AG10803 (cell line): ENCODE measurements at places on chromosomes 7 and 10.

DNA sequence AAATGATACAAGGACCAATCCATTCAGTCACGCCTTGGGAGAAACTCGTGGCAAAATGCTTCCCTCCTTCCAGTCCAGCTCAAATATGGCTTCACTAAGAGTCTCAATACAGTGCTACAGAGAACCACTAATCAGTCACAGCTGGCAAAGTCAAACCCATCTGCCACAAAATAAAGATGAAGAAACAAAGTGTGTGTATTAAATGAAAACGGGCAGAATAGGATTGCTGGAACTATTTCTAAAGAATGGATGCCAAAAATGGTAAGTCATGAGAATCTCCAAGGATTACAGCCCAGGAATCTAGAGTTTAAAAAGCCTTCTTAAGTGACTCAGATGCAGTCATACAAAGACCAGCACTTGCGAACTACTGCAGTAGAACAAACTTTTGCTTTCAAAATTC is 61.9 kb downstream of the CACUL1 start:
- DNase-seq, result peak; percentile 98

DNA sequence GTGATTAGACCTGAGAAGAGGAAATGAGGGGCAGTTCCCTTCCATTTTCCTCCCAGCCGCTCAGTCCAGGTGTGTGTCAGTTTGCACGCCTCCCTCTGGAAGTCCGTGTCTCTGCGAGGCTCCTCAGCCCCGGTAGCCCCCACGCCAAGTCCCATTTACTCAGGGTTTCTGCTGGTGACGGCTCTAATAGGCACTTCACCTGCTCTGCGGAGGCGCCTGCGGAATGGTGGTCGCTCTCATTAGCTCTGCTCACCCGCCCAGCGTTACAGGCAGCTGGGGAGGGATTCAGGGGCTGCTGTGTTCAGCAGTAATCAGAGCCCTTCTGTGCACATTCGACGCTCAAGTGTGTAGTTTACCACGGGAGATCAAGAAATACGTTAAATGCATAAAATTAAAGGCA is 179.9 kb downstream of the MGMT start:
- DNase-seq, result no peak

GRCh38 chr7:101410743-101411507 is 48.2 kb downstream of the COL26A1 start:
- DNase-seq, result no peak

DNA sequence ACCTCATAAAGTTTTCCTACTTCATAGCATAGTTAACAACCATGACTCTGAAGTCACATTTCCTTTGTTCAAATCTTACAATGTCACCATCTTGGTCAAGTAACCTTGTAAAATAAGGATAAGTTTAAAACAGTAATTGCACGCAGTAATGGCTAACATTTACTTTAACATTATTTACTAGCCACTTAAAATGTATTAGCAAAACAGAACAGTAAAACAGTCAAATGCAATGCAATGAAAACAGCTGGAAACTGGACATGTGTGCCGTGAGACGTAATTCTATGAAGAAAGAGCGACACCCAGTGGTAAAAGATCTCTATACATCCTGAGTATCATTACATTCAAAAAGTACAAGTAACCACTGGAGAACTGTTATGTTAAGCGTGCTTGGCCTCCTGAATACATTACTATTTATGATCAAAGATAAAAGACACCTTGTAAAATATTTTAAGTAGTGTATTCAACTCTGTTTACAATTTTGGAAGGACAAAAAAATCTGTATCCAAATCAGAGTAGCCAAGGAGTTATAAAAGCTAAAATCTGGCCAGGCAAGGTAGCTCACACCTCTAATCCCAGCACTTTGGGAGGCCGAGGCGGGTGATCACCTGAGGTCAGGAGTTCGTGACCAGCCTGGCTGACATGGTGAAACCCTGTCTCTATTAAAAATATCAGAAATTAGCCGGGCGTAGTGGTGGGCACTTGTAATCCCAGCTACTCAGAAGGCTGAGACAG is 27.2 kb downstream of the ATE1 start:
- DNase-seq, result peak; percentile 69

DNA sequence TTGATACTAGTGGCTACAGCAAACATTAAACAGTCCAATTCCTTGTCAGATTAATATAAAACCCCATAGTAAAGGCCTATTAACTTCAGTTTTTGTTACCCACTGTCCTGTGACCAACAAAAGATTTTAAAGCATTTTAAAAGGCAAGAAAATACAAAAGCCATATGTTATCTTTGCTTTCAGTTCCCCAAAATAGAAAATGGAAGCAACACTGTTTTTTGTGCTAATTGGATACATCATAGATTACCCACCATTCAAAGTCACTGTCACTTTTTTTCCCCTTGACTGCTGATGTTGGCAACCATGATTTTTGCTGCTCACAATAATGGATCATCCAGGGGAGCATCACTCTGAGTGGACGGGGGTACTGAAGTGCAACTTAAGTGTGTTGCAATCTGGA is 52.4 kb upstream of the TMEM140 start:
- DNase-seq, result no peak

GRCh38 chr10:122307669-122308416 is 36.7 kb downstream of the BTBD16 start:
- DNase-seq, result peak; percentile 94

DNA sequence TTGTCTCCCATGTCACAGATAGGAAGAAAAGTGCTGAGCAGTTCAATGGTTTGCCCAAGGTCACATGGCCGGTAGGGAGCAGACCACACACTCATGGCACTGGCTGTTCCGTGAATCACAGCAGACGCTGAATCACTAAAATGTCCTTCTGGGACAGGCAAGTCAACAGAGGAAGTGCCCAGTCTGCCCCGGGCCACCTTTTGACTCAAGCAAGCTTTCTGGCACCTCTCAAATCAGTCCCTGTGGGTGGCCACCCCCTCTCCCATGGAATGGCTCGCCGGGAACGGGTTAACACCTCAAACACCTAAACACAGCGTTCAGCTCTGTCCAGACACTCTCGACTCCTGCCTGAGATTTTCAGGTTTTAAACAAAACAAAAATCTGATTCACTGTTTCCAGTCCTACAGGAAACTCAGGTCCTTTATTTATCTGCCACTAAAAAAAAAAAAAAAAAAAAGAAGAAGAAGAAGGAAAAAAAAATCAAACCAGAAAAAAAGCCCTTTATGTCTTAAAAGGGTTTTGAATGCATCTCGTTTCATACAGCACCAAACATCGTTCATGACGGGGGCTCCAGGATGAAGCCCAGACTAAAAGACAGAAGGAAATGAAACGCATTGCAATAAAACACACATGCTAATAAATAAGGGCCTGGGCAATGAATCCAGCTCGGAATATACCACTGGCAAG is 15.5 kb downstream of the CARD11 start:
- no peak for DNase-seq

- no peak for DNase-seq
Measured at GRCh38 chr10:65273115-65273514, 1652.7 kb upstream of the LRRTM3 start.
